Hematopoietic multipotent progenitor cell treated with erythropoietin and hydrocortisone succinate and interleukin-3 and kit ligand, for 17 days (in vitro differentiated cells): ENCODE measurements at places on chromosomes 6 and 20.

DNA sequence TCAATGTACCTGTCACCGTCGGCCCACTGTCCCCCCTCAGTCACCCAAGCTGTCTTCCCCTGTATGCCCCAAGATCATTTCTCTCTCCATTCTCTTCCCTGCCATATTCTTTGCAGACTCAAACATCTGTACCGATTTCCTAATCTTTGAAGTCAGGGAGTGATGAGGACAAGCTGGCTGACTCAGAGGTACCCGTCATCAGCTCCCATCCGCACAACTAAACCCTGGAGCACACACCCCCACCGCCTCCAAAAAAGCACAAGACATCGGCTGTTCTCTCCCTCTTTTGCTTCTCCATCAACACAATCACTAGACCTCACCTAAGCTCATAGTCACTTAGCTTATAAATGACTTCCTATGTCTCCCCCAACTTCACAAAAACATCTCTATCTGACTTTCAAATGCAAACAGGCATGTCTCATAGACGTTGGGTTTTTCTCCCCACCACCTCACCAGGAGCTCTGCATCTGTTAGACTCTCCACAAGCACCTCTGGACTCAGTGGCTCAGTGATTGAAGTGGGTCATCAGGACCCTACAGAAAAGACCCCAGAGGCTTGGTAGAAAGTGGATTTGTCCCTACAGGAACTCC lies 11.5 kb upstream of the NFATC2 start:
- DNase-seq, result no peak

- DNase-seq, result no peak
These were observed 109.1 kb downstream of the PRDM1 start for GRCh38 chr6:106194949-106195921.

DNA sequence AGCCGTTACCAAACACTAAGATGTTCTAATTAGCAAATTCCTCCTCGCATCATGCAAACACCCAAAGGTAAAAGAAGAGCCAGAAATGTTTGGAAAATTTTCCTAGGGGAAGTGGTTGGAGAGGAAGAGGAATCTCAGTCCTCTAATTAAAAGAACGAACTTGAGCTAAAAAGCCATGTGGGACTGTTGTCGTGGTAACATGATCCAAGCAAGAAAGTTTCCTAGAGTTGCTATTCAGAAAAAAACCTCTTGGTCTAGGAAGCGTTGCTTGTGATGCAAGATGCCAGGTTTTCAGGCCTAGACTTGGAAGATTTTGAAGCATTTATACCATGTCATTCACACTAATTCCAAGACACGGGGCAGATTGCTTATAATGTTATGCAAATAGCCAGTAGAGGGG lies 106.8 kb upstream of the DOK5 start:
- no peak for DNase-seq

DNA sequence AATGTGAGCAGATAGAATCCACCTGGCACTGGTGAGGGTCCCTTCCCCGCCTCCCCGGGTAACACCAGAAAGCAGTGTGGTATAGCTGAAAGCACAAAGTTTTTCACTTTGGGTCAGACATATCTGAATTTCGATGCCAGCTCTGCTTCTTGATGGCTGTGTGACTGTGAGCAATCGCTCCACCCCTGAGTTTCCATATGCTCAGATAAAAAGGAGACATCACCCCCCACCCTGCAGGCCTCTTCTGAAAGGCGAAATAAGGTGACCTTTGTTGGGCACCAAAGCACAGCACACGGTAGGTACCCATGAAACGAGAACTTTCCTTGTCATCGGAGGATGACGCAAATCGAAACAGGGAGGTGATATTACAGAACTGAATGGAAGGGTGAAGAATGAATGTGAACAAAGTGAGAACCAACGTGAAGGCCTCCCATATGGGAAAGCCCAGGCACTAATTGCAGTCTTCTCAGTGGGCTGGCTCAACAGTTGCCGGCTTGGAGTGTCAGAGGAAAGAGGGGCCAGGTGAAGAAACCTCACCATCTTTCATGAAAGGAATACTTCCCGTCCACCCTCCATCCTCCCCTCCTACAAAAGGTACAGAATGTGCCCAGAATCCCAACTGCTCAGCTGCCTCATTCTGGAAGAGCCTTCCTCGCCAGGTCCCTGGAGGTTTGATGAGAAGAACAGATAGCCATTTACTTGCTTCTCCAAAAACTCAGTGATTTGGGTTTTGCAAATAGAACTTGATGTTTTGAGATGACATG lies 61.8 kb downstream of the NFATC2 start:
- DNase-seq, result no peak

GRCh38 chr20:45104786-45105185 lies 3.9 kb upstream of the KCNS1 start:
- DNase-seq, result no peak

DNA sequence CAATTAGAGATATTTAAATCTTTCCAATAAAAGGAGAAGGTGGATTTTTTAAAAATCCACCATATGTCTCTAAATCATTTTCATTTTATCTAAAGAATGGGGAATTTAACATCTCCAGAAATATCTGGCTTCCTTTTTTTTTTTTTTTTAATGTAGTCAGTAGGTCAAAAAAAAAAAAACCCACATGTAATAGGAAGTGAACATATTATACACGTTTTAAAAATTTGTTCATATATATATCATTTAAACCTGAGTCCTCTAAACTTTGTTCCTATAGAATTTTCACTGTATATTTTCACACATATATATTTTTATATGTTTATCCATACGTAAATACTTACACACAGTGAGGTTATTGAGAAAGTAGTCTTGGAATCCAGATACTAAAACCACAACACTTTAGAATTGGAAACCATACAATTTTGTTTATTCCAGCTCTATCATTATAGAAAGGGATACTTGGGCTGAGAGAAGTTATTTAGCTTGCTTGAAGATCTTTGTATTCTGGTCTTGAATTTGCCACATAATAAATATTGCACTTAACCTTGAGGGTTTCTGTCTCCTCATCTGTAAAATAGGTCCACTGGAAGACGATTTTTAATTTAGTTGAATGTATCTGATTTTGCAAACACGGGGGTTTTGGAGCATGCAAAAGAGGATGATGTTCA lies 62.1 kb upstream of the ZNF217 start:
- DNase-seq, result no peak

DNA sequence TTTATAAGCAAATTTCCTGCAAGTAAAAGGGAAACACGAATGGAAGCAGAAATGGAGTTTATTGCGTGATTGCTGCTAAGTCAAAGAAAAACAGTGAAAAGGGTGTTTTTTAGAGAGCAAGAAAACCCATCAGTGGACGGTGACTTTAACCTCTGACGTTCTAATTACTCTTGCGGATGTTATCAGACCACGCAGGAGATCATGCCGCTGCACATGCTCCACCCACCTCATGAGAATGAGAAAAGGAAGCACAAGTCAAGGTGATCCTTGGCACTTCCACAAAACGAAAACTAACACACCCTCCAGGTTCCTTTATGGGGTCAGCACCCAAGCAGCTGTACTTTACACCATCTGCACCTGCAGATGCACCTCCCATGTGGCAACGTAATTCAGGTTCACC lies 45.0 kb downstream of the LYRM4 start:
- DNase-seq, result no peak

DNA sequence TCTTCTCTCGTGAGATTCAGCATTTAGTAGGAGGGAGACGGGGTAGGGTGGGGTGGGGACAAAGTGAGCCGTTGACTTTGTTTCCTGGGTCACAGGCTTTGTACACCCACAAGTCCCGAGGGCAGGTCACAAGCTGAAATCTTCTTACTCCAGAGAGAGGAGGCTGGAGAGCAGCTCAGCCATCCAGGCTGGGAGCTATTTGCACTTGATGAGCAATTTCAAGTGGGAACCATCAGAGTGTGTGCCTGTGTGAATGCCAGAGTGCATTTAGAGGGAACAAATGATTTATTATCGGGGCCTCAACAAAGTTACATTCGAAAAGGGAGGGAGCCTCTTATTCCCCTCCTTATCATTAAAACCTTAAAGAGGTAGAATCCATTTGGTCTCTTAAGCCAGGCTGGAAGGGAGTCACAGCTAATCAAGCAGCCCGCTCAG lies 155.7 kb upstream of the JARID2 start:
- peak; percentile 31 for DNase-seq

DNA sequence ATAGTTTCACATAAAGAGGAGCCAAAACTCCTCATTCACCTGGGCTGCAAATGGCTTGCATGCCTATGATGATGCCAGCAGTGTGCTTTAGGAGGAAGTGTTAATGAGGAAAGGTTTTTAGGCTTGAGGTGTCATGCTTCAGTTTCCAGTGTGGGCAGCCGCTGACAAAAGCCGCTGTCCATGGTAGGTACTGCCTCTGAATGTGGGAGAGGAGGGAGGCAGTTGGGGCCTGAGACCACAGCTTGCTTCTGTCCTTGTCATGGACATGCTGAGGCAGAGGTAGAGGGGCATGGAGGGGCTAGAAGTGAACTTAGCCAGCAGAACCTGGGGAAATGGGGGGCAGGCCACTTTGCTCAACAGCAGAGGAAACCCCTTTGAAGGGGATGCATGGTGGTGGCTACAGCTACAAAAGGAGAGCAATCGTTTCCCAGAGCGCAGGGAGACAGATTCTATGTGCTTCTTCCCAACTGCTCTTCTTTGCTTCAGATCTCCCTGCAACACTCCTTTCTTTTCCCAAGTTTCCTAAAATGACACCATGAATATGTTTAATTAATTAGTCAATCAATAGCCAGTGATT lies 372.1 kb upstream of the CNR1 start:
- no peak for DNase-seq

DNA sequence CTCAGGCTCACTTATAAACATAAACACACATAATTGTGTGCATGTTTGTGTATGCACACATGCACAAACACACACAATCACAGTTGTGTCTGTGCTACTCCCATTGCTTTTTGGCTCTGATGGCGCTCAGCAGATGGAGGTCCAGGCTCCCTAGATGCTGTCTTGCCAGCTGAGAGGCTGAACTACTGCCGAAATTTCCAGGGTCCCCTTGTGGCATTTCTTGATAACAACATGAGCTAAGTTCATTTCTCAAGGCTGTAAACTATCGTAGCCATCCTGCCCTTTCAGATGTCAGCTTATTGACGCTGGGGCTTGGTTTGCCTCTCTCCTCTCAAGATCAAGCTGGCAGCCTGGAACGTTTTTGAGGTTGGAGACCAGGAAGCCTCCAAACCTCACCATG lies 313.9 kb upstream of the RNF24 start:
- no peak for DNase-seq

DNA sequence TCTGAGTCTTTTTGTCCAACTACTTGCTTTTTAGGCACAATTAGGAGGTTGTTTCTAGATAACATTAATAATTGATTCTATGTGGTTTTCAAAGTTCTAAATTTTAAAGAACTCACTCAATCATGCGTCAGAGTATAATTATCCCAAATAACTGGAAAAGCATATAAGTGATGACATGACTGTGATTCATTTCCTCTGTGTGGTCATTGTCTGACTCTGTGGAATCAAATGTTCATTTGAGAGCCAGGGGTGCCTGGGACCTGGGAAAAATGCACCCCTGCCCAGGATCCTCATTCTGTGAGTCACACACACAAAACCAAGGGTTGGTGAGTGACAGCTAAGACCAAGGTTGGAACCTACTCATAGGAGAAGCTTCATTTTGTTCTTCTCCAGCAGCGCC lies 127.1 kb upstream of the MLIP start:
- DNase-seq, result no peak

- DNase-seq, result no peak
These were observed 30.9 kb downstream of the FIG4 start for GRCh38 chr6:109722011-109722410.

- DNase-seq, result no peak
These were observed 135.3 kb downstream of the CDH4 start for GRCh38 chr20:61387204-61387953.

GRCh38 chr20:20763650-20764049 lies 51.2 kb upstream of the RALGAPA2 start:
- no peak for DNase-seq

- no peak for DNase-seq
These were observed 192.7 kb upstream of the CNR1 start for GRCh38 chr6:88358846-88359245.

DNA sequence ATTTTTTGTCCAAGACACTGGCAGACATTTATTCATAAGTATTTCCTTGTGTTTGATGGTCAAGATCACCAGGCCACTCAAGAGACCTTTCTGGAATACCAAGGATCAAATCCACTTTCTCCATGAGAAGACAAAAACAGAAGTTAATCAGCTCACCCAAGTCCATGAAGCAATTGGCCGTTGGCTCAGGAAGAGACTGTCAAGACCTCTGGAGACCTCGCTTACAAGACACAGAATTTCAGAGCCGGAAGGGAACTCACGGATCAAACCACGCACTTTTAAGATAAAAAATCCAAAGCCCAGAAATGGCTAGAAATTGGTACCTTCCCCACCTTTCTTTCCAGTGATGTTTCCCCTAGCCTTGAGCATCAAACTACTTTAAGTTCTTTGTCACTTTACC lies 3.3 kb downstream of the TRERF1 start:
- DNase-seq, result no peak

DNA sequence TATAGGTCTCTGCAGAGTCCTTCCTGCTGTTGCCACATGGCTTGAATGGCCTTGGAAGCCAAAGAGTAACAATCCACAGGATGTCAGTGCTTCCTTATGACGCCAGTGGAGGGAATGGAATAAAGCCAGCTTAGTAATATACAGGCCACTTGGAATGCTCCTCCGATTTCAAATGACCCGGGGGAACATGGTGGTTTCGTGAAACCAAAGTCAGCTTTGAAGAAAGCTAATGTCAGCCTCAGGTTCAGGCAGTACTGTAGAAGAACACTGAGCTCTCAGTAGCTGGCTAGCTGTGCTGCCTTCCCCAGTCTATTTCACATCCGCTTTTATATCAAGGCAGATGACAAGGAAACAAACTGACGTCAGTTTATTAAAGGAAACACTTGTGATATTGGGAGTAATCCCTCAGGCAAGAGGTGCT lies 189.1 kb downstream of the DTNBP1 start:
- DNase-seq, result no peak

- DNase-seq, result no peak
These were observed 9.0 kb downstream of the NFATC2 start for GRCh38 chr20:51533291-51534172.

DNA sequence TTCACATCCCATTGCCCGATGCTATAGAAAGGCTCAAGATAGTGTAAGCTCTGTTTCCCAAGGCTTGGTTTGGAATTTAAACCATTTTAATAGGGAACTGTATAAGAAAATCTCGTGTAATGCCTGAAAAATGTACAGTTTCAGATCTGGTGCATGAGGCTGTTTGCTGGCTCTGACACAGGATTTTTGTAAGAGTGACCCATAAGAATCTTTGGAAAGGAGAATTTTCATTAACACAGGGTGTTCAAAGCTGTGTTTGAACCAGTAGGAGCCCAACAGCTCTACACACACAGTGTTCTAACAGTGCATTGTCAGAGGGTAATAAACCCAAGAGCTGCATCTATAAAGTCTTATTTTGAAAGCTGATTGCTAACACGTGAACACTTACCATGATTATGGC lies 293.5 kb downstream of the PRL start:
- DNase-seq, result no peak

- peak; percentile 49 for DNase-seq
These were observed 8.0 kb downstream of the MYLIP start for GRCh38 chr6:16136621-16137450.

- DNase-seq, result no peak
These were observed 593.1 kb upstream of the GJE1 start for GRCh38 chr6:141539617-141540016.

GRCh38 chr20:33963751-33964150 lies 30.0 kb upstream of the RALY start:
- no peak for DNase-seq
